ENCODE measurements at places on chromosomes 12 and 14.

DNA sequence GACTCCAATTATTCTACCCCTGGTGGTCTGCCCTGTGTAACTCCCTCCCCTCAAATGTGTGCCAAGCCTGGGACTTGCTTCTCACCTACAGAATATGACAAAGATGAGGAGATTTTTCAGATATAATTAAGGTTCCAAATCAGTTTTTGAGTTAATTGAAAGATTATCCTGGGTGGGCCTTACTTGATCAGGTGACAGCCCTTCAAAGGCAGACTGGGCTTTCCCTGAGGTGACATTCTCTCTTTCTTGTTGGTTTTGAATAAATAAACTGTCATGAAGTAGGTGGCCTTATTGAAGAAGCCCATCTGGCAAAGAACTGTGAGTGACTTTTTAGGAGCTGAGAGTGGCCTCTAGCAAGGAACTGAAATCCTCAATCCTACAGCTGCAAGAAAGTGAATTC is 106.0 kb downstream of the BRMS1L start:
- H3K27ac ChIP-seq, result no peak overlapping the region
- H3K4me3 ChIP-seq, result no peak overlapping the region
- DNase-seq, result no peak
- no peaks in the 10 kb centered on the region for H3K36me3 ChIP-seq
- no peaks in the 10 kb centered on the region for H3K27me3 ChIP-seq

DNA sequence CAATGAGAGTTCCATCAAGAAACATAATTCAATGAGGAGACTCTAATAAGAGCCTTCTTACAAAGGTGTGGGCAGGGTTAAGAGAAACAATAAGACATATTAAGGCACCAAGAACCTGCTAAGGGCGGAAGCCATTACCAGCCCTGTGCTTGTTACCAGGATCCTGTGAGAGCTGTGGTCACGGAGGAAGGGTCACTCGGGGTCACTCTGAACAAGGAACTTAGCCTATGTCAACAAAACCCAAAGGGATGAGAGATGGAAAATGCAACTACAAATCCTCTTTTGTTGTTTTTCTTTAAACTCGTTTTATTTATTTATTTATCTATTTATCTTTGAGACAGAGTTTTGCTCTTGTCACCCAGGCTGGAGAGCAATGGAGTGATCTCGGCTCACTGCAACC is 460.4 kb upstream of the CCDC196 start:
- H3K4me1 ChIP-seq, result no peaks in the 10 kb centered on the region
- no peak overlapping the region for H3K27ac ChIP-seq
- no peak overlapping the region for H3K4me3 ChIP-seq
- H3K27me3 ChIP-seq, result no peaks in the 10 kb centered on the region
- no peaks in the 10 kb centered on the region for H3K36me3 ChIP-seq
- DNase-seq, result no peak

DNA sequence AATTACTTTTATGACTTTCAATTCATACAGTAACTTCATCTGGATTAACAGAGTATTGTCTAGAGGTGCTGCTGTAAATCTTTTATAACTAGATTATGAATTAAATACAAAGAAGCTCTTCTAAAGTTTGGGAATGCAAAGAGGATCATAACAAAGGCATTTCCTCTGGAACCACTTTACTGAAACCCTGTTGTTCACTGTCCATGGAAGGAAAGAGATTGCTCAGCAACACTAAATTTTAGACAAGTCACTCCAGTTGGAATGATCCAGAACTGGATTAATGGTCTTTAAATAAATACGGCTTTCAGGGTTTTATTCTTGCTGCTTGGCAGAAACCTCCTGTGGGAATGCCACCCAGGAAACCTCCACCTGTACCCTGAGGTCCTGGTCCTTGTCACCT is 250.6 kb downstream of the KSR2 start:
- H3K27ac ChIP-seq, result no peak overlapping the region
- H3K4me3 ChIP-seq, result no peak overlapping the region
- no peaks in the 10 kb centered on the region for H3K27me3 ChIP-seq
- no peak for DNase-seq
- H3K36me3 ChIP-seq, result no peaks in the 10 kb centered on the region

DNA sequence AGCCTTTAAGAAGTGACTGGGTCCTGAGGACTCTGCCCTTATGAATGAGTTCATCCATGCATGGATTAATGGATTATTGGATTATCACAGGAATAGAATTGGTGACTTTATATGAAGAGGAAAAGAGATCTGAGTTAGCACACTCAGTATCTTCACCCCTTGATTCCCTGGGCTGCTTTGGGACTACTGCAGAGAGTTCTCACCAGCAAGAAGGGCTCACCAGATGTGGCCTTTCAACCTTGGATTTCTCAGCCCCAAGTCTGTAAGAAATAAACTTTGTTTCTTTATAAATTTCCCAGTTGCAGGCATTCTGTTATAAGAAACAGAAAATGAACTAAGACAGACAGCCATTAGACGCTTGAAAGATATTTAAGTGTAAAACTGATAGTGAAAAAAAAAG is 509.2 kb downstream of the FLRT2 start:
- no peaks in the 10 kb centered on the region for H3K36me3 ChIP-seq
- H3K27ac ChIP-seq, result no peak overlapping the region
- no peak for DNase-seq
- no peak overlapping the region for H3K4me3 ChIP-seq
- no peaks in the 10 kb centered on the region for H3K4me1 ChIP-seq

DNA sequence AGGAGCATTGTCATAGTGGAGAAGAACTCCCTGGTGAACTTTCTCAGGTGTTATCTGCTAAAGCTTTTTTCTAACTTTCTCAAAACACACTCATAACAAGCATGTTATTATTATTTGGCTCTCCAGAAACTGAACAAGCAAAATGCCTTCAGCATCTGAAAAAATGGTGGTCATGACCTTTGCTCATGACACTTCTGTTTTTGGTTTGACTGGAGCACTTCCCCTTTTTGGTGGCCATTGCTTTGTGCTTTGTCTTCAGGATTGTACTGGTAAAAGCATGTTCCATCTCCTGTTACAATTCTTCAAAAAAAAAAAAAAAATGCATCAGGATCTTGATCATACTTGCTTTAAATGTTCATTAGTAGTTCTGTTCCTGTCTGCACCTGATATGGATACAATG is 1241.6 kb upstream of the USP15 start:
- no peaks in the 10 kb centered on the region for H3K4me1 ChIP-seq
- H3K36me3 ChIP-seq, result no peaks in the 10 kb centered on the region
- no peaks in the 10 kb centered on the region for H3K27me3 ChIP-seq
- DNase-seq, result no peak
- H3K27ac ChIP-seq, result no peak overlapping the region
- no peak overlapping the region for H3K4me3 ChIP-seq

- no peak overlapping the region for H3K4me3 ChIP-seq
- H3K27ac ChIP-seq, result no peak overlapping the region
- no peak for DNase-seq
These were observed 916.3 kb upstream of the SEL1L start for GRCh38 chr14:82449926-82450468.

DNA sequence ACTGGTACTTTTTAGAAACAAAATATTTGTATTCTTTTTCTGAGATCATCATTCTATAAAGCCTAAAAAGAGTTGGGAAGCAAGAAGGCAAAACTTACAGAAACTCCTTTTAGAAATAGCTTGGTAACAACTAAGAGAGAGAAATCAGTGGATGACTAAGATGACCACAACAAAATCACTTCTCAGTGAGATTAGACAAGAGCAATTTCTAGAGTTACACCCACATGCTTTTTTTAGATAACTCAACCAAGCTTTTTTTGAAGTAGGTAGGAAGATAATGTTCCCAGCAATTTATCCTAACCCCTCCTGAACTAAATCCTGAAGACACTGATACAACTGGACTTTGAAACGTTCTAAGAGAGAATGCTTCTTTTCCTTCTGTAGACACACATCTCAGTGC is 576.4 kb downstream of the SLC6A15 start:
- H3K36me3 ChIP-seq, result no peaks in the 10 kb centered on the region
- H3K4me1 ChIP-seq, result no peaks in the 10 kb centered on the region
- no peak overlapping the region for H3K27ac ChIP-seq
- H3K27me3 ChIP-seq, result no peaks in the 10 kb centered on the region

DNA sequence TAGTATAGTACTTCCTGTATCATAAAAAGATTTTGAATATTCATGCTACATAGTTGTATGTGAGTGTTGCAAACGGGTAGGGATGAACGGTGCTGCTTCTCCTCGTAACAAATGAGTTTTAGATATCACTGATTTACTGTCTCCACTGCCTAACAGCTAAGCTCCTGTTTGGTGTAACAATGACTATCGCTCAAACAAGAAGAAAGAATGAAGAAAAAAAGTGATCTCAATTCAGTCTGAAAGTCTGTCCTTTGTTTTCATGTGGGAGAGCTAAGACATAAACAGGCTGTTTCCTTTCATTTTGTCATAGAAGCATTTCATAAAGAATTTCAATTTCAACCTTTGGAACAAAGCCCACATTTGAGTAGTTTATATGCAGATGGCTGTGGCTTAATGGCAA is 26.1 kb upstream of the RTRAF start:
- no peaks in the 10 kb centered on the region for H3K4me1 ChIP-seq
- H3K27ac ChIP-seq, result no peak overlapping the region
- H3K36me3 ChIP-seq, result peaks cover 4% of the 10 kb centered on the region
- no peak for DNase-seq
- H3K4me3 ChIP-seq, result no peak overlapping the region

- H3K4me1 ChIP-seq, result peaks cover 24% of the 10 kb centered on the region
- peaks cover 11% of the 10 kb centered on the region for H3K36me3 ChIP-seq
- H3K27ac ChIP-seq, result no peak overlapping the region
- no peak for DNase-seq
- H3K4me3 ChIP-seq, result no peak overlapping the region
These were observed 41.7 kb downstream of the PPP2R5E start for GRCh38 chr14:63501429-63501828.

- peaks cover 6% of the 10 kb centered on the region for H3K4me1 ChIP-seq
- no peaks in the 10 kb centered on the region for H3K27me3 ChIP-seq
- no peak for DNase-seq
- no peak overlapping the region for H3K4me3 ChIP-seq
- H3K27ac ChIP-seq, result no peak overlapping the region
These were observed 120.1 kb downstream of the ITPR2 start for GRCh38 chr12:26712892-26713291.

GRCh38 chr12:115355301-115355700 is 671.3 kb upstream of the TBX3 start:
- no peak overlapping the region for H3K27ac ChIP-seq
- no peak for DNase-seq
- no peak overlapping the region for H3K4me3 ChIP-seq
- H3K4me1 ChIP-seq, result no peaks in the 10 kb centered on the region
- H3K36me3 ChIP-seq, result no peaks in the 10 kb centered on the region

- peak overlapping the region; percentile 74 for H3K27ac ChIP-seq
- H3K27me3 ChIP-seq, result no peaks in the 10 kb centered on the region
- H3K4me1 ChIP-seq, result peaks cover 40% of the 10 kb centered on the region
These were observed 4.0 kb downstream of the NAB2 start for GRCh38 chr12:57092876-57093414.

DNA sequence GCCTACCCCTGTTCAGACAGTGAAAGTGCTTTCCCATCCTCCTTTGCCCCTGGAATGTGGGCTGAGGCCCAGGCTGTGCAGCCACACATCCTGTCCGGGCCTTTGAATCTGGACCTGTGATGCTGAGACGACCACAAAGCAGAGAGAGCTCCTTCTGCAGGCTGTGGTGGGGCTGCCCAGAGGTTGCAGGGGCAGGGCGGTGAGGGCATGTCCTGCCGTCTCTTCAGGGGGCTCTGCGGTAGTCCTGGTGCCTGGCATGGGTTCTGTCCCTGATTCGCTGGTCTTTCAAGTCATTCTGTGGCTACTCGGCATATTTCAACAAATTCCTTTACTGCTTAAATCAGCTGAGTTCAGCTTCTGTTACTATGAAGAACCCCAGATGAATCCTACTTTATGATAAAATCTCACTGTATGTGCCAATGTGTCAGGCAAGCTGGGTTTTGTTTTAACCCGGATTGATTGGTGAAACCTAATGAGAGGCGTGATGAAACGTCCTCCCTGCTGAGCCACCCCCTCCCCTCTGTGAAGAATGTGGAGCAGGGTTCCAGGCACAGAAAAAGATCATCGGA is 63.4 kb upstream of the DICER1 start:
- H3K4me1 ChIP-seq, result peaks cover 14% of the 10 kb centered on the region
- no peak for DNase-seq
- no peaks in the 10 kb centered on the region for H3K36me3 ChIP-seq
- H3K27ac ChIP-seq, result no peak overlapping the region
- no peak overlapping the region for H3K4me3 ChIP-seq

GRCh38 chr12:93684716-93685115 is 7.5 kb downstream of the CRADD start:
- no peak overlapping the region for H3K27ac ChIP-seq
- H3K4me3 ChIP-seq, result no peak overlapping the region
- no peaks in the 10 kb centered on the region for H3K36me3 ChIP-seq
- H3K4me1 ChIP-seq, result no peaks in the 10 kb centered on the region

All from neuronal stem cell (in vitro differentiated cells).